ENCODE measurements at places on chromosomes 5 and 9. TPM values are rescaled to one million over a fixed set of nuclear protein-coding genes. Genes with fewer than 3 reads are reported as not detected.

Gene TMC1
- total RNA-seq: 0.82 TPM

DNA sequence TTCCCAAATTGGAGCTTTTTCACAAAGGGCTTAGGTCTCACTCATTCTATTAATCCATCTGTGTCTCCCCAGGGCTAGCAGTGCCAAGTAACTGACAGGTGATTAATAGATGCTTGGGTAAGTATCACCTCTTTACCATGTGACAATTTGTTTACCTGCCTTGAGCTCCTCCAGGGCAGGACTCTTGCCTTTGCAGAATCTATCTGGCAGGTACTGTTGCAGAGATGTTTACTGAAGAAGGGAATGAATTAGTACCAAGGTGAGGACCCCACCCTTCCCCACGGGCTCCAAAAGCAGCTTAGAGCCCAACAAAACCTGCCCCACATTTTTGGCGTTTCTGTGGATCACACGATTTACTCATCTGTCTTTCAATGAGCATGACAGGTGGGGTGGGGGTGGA is 698 bp upstream of the TGFBI start:
- peaks cover 2% of the 10 kb centered on the region for H3K27me3 ChIP-seq
- H3K4me1 ChIP-seq: peaks cover 12% of the 10 kb centered on the region
- no peak overlapping the region for H3K4me3 ChIP-seq

Gene CDX1
- total RNA-seq: 0.43 TPM

DNA sequence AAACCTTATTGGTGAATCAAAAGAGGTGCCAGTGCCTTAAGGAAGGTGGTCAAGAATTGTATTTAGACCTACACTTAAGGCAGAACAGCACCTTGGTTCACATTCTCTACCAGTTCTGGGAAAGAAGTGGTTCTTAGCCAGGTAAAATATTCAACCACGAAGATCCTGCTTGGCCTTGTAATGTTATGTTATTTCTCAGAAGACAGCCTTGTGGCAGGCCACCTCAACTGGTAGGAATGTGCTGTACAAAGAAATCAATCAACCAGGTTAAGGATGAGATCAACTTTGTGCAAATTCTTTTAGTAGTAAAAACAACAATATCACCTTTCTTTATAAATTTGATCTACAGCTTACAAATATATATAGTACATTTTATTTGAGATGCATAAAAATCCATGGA is 246.8 kb downstream of the ARRDC3 start:
- no peaks in the 10 kb centered on the region for H3K36me3 ChIP-seq
- H3K4me1 ChIP-seq: no peaks in the 10 kb centered on the region
- no peak overlapping the region for H3K27ac ChIP-seq

Gene ALDOB
- total RNA-seq: not detected

- no peaks in the 10 kb centered on the region for H3K36me3 ChIP-seq
- no peaks in the 10 kb centered on the region for H3K27me3 ChIP-seq
- no peak overlapping the region for H3K4me3 ChIP-seq
- DNase-seq: no peak
- no peak overlapping the region for H3K27ac ChIP-seq
Measured at GRCh38 chr5:166708291-166708690, 1583.2 kb upstream of the WWC1 start.

GRCh38 chr5:60436518-60436917 is 263.4 kb downstream of the DEPDC1B start:
- H3K4me1 ChIP-seq: no peaks in the 10 kb centered on the region
- no peak overlapping the region for H3K4me3 ChIP-seq
- no peak for DNase-seq
- no peaks in the 10 kb centered on the region for H3K36me3 ChIP-seq
- no peak overlapping the region for H3K27ac ChIP-seq
- H3K27me3 ChIP-seq: no peaks in the 10 kb centered on the region

DNA sequence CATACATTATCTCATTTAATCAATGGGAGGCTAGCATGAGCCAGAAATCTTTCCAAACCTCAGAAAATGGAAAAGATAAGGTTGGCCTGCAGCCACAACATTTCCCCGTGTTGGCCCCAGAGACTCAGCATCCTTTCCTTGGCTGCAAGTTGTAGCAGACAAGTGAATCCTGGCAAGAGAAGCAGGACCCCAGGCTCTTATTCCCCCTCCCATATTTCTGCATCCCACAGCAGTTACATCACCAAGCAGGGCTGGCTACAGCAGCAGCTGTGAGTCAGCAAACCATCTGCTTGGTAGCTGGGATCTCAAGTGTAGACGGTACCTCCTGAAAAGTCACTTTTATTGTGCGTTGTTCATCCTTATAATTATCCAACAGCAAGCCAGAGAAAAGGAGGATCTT is 212.4 kb downstream of the GNA14 start:
- H3K4me1 ChIP-seq: peaks cover 3% of the 10 kb centered on the region
- DNase-seq: no peak
- H3K27ac ChIP-seq: no peak overlapping the region
- H3K4me3 ChIP-seq: no peak overlapping the region
- no peaks in the 10 kb centered on the region for H3K36me3 ChIP-seq

DNA sequence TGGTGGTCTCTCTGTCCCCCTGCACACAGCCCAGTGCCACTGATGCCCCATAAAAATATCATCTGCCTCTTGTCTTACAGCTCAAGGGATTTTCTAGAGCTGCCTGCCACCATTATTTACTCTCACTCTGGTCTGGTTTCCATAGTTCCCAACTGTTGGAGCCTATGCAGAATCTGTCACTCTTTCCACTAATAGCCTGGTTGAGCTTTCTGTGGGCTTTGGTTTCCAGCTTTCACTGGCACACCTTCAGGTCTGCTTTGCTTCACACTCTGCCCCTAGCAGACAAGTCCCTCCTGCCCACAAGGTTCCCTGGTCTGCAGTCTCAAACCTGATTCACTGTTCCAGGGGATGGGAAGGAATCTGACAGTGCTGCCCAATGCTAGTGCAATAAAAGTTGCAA is 103.0 kb upstream of the FTMT start:
- no peak for DNase-seq
- H3K36me3 ChIP-seq: no peaks in the 10 kb centered on the region
- H3K27me3 ChIP-seq: no peaks in the 10 kb centered on the region
- H3K27ac ChIP-seq: no peak overlapping the region
- no peaks in the 10 kb centered on the region for H3K4me1 ChIP-seq

Gene NSD1
- 74.3 TPM for total RNA-seq
